CD14-positive monocyte (primary cell): ENCODE measurements at places on chromosomes 4 and X. TPM values are rescaled to one million over a fixed set of nuclear protein-coding genes. Genes with fewer than 3 reads are reported as not detected.

SSX4B gene
- polyA plus RNA-seq: not detected in 2 replicates

DGAT2L6 gene
- not detected for polyA plus RNA-seq

BEND4 gene
- not detected for polyA plus RNA-seq

DNA sequence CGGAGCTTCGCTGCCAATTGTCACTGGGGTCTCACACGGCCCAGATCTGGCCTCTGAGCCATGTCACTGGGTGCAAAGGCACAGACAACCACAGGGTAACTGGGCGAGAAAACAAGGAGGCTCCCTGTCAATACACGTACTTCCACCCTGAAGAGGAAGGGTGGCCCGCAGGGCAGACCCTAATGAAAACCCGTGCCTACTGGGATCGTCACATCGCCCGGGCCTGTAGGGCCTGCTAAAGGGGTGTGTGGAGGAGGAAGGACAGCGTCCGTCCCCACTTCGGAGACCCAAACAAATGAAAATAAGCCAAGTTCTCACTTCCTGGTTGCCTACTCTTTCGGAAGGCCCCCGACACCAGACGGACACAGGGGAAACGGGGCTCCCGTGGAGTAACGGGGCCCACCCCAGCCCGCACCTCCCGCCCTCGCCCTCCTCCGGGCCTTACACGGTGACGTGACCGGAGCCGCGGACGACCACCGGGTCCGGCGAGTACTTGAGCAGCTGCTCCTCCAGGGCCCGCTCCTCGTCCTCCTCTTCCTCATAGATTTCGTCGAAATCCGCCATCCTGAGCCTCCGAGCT, 578 bp downstream of the CHIC2 start:
- no peaks in the 10 kb centered on the region for H3K27me3 ChIP-seq
- peak overlapping the region; percentile 94 for H3K4me3 ChIP-seq
- H3K4me1 ChIP-seq: peaks cover 34% of the 10 kb centered on the region
- H3K27ac ChIP-seq: peak overlapping the region; percentile 99
- H3K36me3 ChIP-seq: no peaks in the 10 kb centered on the region

GRCh38 chr4:160928482-160928881, 1235.3 kb downstream of the FSTL5 start:
- no peak for DNase-seq
- H3K36me3 ChIP-seq: no peaks in the 10 kb centered on the region
- no peak overlapping the region for H3K27ac ChIP-seq
- no peaks in the 10 kb centered on the region for H3K27me3 ChIP-seq
- no peak overlapping the region for H3K4me3 ChIP-seq
- H3K4me1 ChIP-seq: no peaks in the 10 kb centered on the region
